ENCODE measurements at places on chromosomes 2 and 18.
A peak's percentile ranks its signal among the peaks of the same experiment; 100 is the strongest.

DNA sequence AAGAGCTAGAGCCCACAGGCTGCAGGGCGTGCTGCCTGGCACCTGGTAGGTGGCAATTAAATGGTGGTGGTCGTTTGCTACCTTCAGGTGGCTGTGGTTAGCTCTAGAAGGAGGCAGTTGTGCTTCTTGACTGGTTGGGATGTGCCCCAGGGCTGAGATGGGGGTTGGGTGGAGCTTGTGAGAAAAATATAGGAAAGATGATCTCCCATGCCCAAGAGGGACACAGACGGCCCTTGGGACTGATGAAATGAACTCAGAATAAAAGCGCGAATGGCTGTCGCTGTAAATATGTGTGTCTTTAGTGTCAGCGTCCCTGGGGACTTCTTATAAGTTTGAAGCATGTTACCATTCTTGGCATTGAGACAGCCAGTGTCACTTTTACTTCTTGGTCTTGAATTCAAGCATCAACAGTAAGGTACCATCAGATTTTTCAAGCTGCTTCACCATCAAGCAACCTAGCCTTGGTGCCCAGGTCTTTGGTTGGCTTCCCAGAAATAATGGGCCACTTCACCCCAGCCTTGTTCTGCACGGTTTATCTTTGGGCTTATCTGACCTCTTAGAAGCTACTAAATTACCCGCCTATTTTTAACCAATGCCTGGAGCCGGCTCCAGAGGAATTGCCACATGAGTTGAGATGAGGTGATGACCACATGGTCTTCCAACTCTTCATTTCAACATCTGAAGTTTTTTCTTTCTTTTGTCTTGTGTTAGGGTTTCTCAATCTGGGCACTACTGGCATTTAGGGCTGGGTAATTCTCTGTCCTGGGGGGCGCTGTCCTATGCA lies 11.9 kb downstream of the LRRFIP1 start:
- DNase-seq = no peak

DNA sequence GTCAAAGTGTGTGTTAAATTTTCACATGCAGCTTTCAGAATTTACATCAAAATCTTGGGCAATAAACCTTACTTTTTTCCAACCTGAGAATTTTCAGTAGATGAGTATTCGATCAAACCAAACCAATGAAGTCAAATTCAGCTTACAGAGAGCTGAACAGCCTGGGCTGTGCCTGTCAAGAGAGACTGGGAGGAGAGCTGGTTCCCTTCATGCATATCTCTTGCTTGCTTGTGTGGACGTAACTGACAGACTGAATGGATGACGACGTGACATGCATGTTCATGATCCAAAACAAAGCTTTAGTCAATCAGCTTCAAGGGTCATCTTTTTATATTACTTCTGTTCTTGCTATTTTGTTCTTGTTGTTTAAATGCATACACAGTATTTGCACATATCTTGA lies 145.2 kb downstream of the GALNT3 start:
- DNase-seq = no peak

DNA sequence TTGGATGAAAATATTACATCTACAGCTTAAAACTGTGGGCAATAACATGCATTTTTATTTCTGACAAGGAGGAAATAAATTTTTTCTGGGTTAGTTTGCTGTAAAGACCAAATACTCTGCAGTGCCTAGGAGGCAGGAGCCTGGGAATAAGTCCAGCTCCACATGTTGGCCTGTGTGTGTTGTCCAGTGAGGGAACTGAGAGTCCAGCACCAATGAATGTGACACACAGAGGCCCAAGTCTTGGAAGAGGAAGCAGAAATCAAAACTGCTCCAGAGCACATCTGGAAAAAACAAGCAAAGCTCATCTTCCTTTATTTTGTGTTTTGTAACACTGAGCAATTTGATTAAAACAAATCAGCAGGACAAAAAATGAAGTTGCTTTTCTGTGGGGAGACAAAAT lies 63.1 kb upstream of the KLHL14 start:
- DNase-seq = no peak

- no peak for DNase-seq
Measured at GRCh38 chr2:56812432-56812831, 628.6 kb downstream of the CCDC85A start.

DNA sequence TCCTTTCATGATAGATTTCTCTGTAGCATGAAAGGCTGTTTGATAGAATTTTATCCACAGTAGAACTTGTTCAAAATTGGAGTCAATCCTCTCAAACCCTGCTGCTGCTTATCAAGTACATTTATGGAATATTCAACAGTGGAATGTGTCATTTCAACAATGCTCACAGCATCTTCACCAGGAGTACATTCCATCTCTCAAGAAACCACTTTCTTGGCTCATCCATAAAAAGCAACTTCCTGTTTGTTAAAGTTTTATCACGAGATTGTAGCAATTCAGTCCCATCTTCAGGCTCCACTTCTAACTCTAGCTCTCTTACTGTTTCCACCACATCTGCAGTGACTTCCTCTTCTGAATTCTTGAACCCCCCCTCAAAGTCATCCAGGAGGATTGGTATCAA lies 29.4 kb downstream of the PDCL3 start:
- no peak for DNase-seq

GRCh38 chr2:30217644-30218337 lies 13.5 kb upstream of the LBH start:
- DNase-seq = peak; percentile 94

- DNase-seq = no peak
Measured at GRCh38 chr2:169190197-169190775, 120.9 kb downstream of the DHRS9 start.

GRCh38 chr2:197464175-197464574 lies 10.8 kb downstream of the COQ10B start:
- no peak for DNase-seq

- no peak for DNase-seq
Measured at GRCh38 chr2:33719067-33719466, 120.0 kb upstream of the FAM98A start.

DNA sequence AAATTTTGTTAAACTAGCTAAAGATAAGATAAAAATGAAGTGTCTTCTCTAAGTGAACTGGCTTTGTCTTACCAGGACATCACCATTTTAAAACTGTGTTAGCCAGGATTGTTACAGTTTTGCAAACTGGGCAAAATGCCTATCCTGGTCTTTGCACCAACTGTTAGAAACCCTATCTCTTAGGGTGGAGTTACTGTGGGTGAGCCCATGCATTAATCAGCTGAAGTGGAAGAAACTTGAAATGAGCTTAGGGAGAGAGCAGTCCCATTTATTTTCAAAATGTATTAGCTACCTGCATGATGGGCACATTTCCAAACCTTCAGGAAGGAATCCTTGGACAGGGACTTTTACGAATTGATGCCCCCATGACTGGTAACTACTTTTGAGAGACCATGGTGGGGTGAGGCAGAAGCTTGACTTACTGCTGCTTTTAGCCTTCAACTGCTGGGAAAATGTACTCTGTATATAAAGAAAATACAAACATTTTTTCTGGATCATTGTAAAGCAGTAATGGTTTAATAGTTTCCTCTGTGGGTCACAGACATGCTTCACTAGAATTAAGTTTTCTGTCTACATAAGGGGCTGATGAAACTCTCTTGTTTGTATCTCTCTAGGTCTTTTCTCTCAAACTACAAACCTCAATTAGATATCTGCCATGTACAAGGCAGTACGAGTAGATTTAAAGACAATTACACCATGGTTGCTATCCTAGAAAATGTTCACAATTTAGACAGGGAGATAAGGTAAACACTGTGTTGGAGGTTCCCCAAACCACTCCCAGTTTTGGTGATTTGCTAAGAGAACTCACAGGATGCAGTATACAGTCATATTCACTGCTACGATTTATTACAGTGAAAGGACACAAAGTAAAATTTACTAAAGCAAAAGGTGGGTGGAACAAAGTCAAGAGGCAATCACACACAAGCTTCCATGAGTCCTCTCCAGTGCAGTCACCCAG lies 321.4 kb upstream of the MMADHC start:
- no peak for DNase-seq

DNA sequence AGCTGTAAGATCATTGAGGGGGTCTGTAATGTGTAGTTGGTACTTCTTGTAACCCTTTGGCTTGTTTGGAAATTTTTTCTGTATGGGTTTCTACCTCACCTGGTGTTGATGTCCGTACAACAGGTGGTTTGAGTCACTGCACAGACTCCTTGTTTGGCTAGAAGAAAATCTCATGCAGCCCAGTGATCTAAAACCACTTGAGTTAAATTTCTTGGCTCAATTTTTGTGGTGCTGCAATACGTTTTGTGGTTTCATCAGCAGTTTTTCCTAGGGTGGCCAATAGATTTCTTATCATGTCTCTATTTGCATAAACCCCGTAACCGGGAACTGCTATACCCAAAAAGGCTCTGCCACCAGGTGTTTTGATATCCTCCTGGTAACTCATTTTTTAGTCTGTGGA lies 43.4 kb downstream of the CERS6 start:
- DNase-seq = no peak

DNA sequence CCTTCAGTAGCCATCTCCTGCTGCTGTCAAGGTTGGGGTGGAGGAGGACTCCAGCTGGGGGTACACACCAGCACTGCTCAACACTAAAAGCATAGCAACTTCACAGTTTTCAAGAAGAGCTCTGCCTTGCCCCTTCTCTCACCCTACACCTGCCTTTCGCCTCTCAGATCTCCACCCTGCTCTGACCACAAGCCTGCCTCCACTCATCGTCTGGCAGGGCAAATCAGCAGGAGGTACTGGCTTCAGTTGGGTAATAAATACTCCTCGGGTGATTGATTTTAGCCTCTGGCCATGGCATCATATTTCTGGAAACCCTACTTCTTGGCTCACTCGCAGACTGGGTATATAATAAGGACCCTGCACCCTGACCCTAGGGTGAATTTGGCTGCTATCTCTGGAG lies 3.1 kb upstream of the PRKAG3 start:
- DNase-seq = peak; percentile 93

DNA sequence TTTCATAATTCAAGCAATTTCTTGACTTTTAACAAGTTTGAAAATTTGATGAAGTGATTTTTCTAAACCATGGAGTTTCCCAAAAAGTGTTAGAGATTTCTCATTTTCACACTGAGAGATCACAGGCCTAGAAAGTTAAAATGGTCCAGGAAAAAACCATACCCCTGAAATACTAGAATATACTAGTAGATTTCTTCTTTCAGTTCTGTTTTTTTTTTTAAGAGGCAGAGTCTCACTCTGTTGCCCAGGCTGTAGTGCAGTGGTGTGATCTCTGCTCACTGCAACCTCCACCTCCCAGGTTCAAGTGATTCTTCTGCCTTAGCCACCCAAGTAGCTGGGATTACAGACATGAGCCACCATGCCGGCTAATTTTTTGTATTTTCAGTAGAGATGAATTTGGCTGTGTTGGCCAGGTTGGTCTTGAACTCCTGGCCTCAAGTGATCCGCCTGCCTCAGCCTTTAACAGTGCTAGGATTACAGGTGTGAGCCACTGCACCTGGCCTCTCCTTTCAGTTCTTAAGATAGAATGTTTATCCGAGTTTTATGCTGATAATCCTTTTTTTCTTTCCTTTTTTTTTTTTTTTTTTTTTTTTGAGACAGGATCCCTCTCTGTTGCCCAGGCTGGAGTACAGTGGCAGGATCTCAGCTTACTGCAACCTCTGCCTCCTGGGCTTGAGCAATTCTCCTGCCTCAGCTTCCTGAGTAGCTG lies 14.4 kb downstream of the MTHFD2 start:
- DNase-seq = no peak

DNA sequence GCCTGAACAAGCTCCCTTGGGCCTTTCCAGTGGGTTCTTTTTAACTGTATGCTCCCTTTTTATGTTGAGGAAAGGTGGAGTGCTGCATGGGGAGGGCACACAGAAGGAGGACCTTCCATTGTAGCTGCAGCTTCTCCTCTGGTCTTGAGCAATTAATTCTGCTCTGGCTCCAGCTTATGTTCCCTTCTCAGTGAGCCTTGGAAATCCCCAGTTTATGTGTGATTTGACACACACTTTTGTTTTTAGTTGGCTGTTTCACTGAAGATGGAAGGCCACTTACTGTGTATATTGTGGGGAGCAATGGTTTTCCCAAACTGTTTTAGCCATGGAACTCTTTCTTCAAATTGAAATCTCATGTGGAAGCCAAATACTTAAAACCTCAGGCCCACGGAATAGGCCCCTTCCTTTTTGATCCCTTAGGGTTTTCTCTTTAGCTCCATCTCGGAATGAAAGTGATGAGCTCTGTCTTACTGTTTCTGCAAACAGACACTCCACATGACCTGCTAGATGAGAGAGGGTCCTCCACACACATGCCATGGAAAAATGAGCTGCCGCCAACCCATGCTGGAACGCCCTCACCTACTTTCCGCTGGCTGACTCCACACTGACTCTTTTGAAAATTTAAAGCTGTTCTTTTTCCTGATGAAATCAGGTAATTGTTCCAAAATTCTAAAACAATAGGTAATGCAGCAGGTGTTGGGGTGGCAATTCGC lies 280.9 kb upstream of the SIX2 start:
- no peak for DNase-seq

DNA sequence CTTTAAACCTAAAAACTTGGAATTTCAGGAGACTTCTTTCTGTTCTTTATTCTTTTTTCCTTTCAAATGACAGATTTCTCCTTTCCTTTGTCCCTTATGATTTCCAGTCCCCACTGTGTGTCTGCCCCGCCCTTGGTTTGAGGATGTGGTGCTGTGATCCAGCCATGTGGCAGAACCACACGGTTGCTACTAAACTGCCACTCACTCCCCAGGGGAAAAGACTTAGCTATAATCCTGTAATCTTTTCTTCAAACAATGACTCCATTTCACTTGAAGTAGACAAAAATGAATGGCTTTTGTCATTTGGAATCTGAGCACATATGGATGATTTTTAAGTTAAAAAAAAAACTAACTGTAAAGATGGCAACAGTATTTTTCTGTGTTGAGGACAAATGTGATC lies 76.2 kb upstream of the STAM2 start:
- DNase-seq = no peak

DNA sequence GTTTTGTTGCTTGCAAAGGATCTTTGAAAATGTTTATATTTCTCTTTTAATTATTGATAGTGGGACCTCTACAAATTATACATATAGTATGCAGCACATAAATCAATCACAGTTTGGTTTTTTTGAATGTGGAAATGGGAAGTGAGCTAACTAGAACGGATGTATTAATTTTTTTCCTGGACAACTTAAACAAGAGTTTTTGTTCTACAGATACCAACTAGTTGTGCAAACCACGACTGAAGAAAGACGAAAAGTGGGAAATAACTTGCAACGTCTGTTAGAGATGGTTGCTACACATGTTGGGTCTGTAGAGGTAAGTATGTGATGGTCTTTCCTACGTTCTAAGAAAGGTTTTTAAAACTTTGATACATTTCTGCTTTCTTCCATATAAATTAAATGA lies 39.2 kb downstream of the NDC80 start:
- DNase-seq = no peak
